CD4-positive, alpha-beta T cell treated with Interferon gamma for 1 hour (primary cell): ENCODE measurements at places on chromosomes 16 and 17.

DNA sequence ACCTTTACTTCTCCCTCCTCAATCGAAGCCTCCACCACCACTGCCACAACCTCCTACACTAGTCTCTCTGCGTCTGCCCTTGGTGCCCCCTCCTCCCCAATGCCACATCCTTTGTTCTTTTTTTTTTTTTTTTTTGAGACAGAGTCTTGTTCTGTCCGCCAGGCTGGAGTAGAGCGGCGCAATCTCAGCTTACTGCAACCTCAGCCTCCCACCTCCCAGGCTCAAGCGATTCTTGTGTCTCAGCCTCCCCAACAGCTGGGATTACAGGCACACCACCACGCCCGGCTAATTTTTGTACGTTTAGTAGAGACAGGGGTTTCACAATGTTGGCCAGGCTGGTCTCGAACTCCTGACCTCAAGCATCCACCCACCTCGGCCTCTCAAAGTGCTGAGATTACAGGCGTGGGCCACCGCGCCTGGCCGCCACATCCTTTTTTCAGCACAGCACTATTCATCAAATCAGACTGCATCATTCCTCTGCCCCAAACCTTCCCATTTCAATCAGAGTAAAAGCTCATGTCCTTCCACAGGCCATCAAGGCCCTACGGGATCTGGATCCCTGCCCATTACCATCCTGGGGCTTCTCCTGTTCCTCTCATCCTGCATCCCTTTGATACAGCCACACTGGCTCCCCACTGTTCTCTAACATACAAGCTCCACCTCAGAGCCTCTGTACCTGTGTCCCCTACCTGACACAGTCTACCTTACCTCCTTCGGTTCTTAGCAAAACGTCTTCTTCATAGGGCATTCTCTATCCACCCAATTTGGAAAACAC is 2.0 kb downstream of the KLHL11 start:
- peak; percentile 3 for DNase-seq

DNA sequence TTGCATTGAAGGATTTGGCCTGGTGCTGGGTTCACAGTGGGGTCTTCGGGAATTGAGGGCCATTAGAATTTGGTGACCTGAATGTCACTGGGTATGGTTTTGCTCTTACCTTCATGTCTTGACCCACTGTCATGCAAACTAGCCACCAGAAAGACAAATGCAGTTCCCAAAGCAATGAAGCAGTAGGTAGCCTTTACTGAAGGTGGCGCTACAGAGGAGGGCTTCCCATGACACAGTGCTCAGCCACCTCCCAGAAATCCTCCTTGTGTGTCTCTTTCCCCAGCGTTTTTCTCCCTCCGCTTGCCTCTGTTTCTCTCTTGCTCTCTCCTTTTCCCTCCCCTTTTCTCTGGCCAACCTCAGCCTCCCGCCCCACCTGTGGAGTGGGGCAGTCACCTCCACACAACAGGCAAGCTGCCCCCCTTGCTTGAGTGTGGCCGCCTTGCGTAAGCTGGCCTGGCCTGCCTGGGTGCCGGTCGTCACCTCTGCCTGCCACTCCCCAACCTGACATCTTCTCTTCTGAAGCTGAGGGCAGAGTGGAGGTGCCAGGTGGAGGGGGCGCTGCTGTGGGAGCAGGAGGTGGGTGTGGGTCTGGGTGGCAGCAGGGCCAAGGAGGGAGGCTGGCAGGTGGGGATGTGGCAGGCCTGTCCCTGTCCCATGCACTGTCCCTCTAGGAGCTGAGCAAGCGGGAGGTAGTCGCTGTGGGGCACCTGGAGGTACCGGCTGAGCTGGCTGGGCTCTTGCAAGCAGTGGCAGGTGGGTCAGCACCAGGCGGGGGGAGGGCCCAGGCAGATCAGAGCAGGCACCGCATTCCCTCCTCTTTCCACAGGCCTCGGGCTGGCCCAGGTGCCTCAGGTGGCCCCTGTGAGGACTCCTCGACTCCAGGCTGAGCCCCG is 34.7 kb downstream of the MYO15A start:
- DNase-seq, result no peak

DNA sequence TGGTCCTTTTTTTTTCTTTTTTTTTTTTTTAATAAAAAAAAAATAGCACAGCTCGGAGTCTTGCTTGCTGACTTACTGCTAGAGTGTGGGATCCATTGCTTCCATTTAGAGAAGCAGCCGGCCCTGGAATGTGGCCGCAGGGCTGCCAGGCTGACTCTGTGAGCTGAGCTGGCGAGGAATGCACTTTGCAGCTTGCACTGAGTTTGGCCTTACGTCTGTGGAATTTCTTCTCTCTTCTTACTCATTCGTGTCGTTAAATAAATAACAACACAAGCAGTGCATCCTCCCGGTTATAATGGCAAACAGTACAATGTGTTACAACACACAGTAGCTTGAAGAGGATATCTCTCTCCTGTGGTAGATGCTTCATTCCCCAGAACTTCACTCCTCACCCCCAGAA is 69.2 kb downstream of the PRKCB start:
- no peak for DNase-seq

- no peak for DNase-seq
These were observed 24.9 kb downstream of the MLYCD start for GRCh38 chr16:83923581-83924365.

DNA sequence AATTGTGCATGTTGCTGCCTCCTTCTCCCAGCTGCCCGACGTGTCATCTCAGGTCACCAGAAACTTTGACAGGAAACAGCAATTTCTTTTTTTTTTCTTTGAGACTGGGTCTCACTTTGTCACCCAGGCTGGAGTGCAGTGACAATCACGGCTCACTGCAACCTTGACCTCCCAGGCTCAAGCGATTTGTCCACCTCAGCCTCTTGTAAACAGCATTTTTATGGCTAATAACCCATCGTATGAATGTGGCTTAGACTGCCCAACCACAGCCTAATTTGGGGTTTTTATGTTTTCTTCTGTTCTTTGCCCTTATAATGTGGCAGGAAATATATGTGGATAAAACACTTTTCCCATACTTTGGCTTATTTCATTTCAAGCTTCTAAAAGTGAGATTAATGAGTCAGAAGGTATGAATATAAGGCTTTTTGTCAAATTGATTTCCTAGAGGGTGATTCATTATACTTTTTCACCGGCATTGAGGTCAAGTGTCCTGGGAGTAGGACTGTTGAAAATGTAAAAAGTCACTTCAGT is 31.0 kb upstream of the SLC5A10 start:
- DNase-seq, result no peak

DNA sequence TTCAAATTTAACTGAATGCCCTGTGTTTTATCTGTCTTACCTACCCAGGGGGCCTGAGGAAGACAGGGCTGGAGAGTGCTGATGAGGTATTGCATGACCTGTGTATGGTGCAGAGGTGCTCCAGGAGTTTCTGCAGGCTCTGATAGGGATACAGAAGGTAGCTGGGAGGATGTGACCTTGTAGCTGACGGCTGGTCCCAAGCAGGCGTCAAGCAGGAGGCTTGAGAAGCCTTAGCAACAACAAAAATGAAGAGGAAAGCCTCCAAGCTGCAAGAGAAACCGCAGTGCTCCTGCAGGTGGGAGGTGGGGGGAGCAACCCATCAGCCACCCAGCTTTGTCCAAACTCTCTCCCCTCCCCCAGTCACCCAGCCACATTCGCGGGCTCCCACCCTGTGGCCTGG is 40.4 kb downstream of the LAT start:
- no peak for DNase-seq

GRCh38 chr16:89209522-89210044 is 7.9 kb upstream of the ZNF778 start:
- DNase-seq, result no peak

- no peak for DNase-seq
These were observed 160.1 kb upstream of the IRX3 start for GRCh38 chr16:54446639-54447038.

DNA sequence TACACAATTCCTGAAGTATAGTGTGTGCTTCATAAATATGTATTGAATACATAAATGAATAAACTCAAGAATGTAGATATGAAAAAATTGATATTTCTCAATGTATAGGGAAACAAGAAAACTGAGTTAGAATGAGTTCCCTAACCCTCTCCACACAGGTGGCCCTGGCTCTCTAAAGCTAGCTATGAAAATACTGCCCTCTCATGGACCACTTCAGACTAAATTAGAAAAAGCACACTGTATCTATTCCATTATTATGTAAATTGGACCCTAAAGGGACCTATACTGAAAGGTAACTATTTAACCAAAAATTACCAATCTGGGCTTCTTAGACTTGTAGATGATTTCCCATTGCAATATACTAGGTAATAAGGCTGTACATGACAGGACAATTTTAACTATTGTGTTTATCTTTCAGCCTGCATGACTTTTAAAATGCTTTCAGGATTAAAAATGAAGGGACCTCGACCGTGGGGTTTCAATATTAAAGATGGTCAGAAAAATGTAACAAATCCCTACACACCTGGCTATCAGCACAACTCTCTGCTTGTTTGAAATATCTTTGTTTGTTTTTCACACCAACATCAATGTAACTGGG is 672.5 kb upstream of the KIF2B start:
- DNase-seq, result no peak

DNA sequence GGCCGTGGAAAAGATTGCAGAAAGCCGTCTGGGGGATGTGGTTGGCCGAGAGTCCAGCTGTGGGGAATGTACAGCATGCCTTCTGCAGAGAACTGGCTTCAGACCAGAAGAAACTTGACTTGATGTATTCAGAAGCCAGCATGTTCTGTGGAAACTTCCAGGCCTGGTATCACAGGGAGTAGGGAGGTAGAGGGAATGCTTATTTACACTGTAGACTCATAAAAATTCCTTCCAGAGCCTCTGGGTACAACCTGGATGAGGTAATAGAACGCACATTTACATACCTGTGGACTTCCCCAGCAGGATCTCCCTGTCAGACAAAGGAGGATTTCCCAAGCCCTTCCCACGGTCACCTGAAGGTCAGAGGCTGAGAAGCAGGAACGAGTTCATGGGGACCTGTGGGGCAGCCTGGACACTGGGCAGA is 11.8 kb upstream of the GAS7 start:
- no peak for DNase-seq

- DNase-seq, result peak; percentile 52
These were observed 804 bp downstream of the TGFB1I1 start for GRCh38 chr16:31472709-31473203.
